ENCODE measurements at places on chromosomes 1 and 21. TPM values are rescaled to one million over a fixed set of nuclear protein-coding genes. Genes with fewer than 3 reads are reported as not detected.

The NPHP4 gene
- 11.5 TPM for total RNA-seq

GRCh38 chr1:110308247-110308646, 30.9 kb upstream of the RBM15 start:
- no peaks in the 10 kb centered on the region for H3K36me3 ChIP-seq
- H3K4me1 ChIP-seq = no peaks in the 10 kb centered on the region
- H3K27ac ChIP-seq = no peak overlapping the region
- DNase-seq = no peak

GRCh38 chr1:157773493-157774350, 3.2 kb downstream of the FCRL2 start:
- H3K4me1 ChIP-seq = no peaks in the 10 kb centered on the region
- no peak overlapping the region for H3K4me3 ChIP-seq
- H3K27ac ChIP-seq = no peak overlapping the region
- H3K27me3 ChIP-seq = no peaks in the 10 kb centered on the region

DNA sequence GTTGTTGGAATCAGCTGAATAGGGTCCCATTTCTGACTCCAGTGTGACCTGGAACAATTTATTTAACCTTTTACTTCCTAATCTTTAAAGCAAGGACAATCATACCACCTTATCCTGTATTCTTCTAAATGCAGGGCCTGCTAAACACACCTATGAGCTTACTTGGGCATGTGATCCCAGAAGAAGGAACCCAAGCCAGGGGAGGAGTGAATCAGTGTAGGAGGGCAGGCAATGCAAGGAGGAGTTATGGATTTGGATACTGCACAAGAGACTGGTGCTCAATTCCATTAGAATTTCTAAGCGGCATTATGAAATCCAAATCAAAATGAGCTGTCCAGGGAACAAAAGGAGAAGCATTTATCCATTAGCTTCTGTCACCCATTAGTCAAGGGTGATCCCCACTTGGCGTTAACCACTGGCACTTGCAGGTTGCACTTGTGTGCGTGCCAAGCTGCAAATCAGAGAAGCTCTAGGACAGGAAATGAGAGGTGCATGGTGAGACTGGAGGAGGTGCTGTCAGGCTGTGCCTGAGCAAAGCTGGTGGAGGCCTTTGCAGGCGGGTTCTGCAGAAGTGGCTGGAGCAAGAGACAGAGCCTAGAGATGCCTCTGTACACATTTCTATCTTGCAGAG, 297.2 kb upstream of the PLXNA2 start:
- no peak for DNase-seq
- H3K27me3 ChIP-seq = no peaks in the 10 kb centered on the region
- no peak overlapping the region for H3K27ac ChIP-seq
- no peak overlapping the region for H3K4me3 ChIP-seq
- no peaks in the 10 kb centered on the region for H3K4me1 ChIP-seq

DNA sequence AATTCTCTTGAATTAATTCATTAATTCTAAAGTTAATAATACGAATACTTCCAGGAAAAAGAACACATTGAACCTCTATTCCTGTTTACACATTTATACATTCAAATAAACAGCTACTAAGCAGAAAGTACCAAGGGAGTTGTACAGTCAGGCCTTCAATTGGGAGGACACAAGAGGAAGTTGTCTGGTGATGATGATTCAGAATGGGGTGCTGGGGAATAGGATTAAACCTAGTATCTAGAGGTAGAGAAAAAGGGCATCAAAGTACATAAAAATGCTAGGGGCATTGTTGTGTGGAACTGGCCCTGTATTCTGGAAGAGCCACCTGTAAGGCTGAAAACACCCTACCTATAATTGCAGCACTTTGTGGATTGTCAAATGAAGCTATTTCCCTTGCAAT, 71.7 kb upstream of the MROH9 start:
- no peak for DNase-seq
- no peak overlapping the region for H3K4me3 ChIP-seq
- H3K27me3 ChIP-seq = no peaks in the 10 kb centered on the region
- no peaks in the 10 kb centered on the region for H3K4me1 ChIP-seq
- H3K36me3 ChIP-seq = no peaks in the 10 kb centered on the region
- no peak overlapping the region for H3K27ac ChIP-seq

DNA sequence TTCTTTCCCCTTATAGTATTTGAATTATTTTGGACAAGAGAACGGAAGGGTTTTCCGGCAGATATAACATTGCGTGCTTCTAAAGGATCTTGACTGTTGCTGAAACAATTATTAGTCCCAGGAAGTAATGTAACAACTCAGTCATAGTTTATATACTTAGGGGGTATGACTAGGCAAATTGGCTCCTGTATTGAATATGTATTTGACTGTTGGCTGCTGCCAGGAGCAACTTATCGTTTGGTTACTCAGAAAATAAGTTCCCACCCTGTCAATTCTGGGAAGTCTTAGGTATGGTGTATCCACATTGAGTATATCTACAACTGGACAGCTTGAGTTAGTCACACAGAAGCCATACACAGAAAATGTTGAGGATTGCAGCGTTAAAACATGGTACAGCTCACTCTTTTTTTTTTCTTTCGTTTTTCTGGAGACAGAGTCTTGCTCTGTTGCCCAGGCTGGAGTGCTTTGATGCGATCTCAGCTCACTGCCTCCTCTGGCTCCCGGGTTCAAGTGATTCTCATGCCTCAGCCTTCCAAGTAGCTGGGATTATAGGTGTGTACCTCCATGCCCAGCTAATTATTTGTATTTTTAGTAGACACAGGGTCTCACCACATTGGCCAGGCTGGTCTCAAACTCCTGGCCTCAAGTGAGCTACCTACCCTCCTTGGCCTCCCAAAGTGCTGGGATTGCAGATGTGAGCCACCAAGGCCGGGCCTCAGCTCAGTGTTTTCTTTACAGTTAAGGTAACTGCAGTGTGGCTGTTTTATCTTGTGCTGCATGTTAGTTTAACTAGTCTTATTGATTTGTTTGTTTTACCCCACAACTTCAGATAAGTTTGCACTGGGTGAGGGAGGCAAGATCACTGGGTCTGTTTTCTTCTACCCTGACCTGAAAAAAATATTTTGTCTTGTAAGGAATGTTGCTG, 10.2 kb downstream of the SMAP2 start:
- peak overlapping the region; percentile 40 for H3K4me3 ChIP-seq
- H3K27ac ChIP-seq = peak overlapping the region; percentile 95
- DNase-seq = no peak
- H3K4me1 ChIP-seq = peaks cover 89% of the 10 kb centered on the region
- no peaks in the 10 kb centered on the region for H3K36me3 ChIP-seq
